Jurkat, Clone E6-1 (cell line): ENCODE measurements at places on chromosomes 2 and 18.

DNA sequence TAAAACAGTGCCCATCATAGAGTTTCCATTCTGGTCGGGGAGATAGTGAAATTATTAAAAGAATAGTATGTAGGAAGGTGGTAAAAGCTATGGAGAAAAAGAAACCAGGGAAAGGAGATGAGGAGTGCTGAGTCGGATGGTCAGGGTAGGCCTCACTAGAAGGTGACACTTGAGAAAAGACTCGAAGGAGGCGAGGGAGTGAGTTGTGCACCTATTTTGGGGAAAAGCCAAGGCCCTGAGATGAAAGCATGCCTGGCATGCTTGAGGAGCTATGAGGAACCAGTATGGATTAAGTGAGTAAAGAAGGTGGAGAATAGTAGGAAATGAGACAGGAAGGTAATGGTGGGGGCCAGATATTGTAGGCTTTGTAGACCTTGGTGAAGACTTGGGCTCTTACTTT is 7.3 kb upstream of the TTLL4 start:
- DNase-seq: no peak

DNA sequence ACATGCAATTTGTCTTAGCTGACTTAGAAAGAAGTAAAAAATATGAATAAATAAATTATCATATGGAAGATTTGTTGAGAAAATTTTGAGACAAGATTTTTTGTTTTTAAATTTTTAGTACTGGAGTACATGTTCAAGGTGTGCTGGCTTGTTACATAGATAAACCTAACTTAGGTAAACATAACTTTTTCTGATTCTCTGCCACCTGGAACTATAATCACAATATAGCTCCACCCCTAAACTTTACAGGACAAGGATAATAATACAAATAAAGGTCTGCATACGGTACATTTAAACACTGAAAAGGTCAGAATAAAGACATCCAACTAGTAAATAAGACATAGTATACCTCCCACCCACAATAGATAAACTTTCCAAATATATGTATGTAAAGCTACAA is 330.5 kb downstream of the LRRTM4 start:
- no peak for DNase-seq

DNA sequence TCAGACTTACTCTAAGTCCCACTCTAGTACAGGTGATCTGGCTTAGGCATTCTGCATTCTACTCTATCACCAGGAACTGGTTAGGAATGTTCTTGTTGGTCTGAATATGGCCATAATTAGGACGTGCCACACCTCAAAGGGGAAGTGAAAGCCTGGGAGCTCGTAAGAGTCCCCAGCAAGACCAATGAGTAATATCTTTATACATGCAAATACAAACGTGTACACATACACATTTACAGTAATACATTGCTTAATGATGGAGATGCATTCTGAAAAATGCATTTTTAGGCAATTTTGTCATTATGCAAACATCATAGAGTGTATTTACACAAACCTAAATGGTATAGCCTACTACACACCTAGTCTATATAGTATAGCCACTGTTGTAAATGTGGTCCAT is 19.5 kb upstream of the ERCC3 start:
- no peak for DNase-seq

DNA sequence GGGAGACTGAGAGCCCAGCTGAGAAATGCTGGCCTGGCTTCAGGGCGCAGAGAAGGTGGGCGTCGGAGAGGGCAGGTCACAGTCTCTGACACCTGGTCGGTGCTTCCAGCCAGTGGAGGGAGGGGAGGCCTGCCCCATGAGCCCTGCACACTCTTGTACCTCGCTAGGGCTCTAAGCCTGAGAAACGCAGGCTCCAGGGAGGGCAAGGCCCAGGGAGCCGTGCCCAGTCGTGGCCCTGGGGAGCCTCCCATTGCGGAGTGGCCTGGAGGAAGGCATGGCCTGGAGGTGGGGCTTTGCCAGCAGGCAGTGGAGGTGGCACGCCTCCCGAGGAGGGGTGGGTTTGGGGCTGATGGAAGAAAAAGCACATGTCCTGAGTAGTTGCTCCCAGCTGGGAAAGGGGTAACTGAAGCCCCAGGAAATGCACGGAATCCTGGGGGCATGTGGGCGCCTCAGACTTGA is 39.0 kb downstream of the MTERF4 start:
- no peak for DNase-seq

GRCh38 chr18:43507842-43508481 is 230.7 kb upstream of the SYT4 start:
- no peak for DNase-seq

DNA sequence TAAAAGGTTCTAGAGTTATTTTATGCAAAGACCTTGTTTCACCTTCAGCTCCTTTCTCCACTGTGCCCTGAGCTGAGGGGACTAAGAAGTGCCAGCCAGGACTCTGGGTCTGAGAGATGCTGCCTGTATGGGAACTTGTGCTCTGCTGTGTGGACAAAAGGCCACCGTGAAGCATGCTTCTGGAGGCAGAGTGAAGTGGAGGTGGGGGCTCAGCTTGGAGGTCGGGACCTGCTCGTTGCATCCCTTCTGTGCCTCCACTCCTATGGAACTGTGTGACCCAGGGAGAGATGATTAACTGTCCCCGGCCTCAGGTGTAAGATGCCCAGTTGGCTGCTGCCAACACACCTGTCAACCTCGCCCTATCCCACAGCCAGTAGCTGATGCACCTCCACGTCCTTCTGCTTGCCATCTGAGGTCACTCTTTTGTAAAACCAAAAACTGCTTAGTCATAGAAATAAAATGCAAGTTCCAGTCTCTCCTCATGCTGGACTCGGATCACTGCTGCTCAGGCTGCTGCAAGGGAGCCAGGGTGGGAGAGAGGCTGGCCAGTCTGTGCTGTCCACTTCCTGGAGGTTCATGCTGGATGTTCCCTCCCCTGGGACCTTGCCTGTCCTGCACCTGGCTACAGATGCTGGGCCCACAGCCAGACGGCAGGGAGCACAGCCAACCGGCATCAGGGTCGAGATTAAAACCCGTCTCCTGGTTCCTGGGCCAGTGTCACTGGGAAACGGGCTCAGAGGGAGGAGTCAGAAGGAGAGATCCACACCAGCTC is 113.2 kb downstream of the ACKR3 start:
- no peak for DNase-seq

DNA sequence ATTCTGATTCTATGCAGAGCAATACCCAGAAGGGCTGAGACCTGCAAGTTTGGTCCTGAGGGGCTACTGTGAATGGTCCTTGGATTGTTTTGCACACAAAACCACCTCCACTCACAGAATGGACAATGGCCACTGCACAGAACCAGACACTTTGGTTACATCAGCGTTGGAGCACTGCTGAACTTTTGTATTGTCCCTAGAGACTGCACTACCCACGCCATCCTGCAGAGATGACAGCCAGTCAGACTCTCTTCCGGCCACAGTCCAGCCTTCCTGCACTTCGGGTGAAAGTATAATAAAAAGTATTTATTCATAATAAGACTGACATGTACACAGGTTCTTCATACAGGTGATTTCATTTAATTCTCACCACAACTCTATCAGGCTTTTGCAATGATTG is 35.7 kb downstream of the CELF4 start:
- DNase-seq: no peak

DNA sequence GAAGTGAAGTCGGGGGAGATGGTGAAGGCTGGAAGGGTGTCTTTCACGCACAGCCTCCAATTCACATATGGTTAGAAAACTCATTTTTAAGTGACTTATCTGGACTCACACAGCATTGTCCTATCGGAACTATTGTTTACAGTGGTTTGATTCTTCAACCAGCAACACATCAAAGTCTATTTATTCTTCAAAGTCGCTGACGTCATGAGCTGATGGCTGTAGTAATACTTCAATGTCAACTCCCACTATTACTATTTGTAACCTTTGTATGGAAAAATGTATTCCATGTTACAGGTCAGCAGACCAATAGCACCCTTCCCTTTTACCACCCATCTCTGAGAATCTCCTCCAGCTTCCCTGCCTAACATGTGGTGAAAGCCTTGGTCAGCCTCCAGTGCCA is 47.8 kb upstream of the TMEM163 start:
- no peak for DNase-seq

DNA sequence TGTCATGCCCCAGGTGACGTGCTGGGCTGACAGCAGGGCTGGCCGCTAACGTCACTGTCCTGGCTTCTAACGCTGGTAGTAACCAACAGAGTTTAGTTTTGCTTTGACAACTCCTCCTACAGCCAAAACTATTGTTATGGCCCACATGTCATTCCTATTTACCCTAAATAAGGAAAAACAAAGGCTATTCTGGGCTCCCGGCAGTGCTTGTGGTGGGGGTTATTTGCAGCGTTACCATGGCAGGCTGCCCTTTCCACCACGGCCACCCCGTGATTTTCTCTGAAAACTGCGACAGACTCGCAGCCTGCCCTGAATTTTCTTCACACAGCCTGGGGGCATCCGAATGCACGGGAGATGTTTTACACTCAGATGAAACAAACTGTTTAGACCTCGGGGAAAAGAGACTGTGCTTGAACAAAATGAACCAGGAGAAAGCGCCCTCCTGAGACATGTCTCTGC is 115.2 kb downstream of the FAM210A start:
- DNase-seq: no peak

DNA sequence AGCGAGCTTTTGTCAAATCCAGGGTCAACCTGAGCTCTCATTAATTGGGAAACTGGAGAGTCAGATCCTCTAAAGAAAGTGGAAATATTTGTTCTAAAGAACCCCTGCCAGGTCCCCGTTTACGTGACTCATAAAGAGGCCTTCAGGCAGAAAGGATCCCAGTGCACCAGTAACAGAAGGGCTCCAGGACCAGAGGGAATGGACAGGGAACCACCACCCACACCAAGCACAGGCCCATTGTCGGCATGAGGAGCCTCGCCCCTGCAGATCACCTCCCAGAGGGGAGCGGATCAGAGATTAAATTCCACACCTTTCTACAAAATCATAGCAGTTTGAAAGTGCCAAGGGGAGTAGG is 16.4 kb upstream of the C1QL2 start:
- no peak for DNase-seq

GRCh38 chr2:42770288-42771131 is 6.6 kb upstream of the OXER1 start:
- peak; percentile 20 for DNase-seq

- no peak for DNase-seq
Observed at GRCh38 chr2:216918088-216918680, 58.3 kb upstream of the TNP1 start.

- DNase-seq: no peak
Observed at GRCh38 chr2:239109928-239110545, 262.2 kb downstream of the TWIST2 start.

DNA sequence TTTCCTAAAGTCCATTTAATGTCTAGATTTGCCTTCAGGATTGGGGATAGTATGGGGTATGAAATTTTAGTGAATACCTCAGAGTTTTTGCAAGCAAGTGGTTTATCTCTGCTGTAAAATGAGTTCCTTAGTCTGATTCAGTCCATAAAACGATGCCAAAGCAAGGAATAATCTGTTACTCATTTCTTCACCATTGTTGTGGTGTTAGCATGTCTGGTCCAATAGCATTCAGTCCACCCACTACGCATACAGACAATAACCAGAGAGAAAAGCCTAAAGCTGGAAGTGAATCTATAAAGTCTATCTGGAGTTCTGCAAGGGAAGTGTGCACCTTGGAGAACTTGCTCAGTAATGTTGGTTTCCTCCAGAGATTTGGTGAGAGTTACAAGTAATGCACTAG is 12.9 kb upstream of the DPP4 start:
- no peak for DNase-seq

- peak; percentile 36 for DNase-seq
Observed at GRCh38 chr2:128287780-128288735, 30.6 kb downstream of the HS6ST1 start.

DNA sequence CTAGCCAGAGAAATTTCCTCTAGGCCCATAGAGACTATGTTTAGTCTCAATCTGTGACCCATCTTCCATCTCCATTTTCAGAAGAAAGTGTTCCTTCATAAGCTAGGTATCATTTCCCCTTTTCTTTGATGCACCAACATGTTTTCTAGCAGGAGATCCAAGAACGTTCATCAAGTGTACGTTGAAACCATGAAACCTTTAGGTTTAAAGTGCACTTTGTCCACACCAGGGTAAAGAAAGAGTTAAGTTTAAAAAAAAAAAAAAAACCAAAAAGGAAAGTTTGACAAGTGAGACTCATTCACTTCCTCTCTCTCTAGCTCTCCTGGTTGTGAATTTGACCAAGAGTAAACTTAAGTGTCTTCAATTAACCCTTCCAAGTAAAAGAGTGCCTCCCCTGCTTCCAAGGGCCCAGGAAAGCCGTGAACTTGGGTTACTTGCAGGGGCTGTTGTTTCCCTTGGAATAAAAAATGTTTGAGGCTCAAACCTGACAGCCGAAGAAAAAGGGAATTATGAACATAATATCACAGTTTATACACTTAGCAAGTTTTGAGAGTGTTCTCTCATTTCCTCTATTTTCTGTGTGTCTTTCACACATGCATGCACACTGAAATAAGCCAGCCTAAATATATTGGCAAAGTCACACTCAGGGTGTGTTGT is 56.7 kb downstream of the LBH start:
- no peak for DNase-seq

DNA sequence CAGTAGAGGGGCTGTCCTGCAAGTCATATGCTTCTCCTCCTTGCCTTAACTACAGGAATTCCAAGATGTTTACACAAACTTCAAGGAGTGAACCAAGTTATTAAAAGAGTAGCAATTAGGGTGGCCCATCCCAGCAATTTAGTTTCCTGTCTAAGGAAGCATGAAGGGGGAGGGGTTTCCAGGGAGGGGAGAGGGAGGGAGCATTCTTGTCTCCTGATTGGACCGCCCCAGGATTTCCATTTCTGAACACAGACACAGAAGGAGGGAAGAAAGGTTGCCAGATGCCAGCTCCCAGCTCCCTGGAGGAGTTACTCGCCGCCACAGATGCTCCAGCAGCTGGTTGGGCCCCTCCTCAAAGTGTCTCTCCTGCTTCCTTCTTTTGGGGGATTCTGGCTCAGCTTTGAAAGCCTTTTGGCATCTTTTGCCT is 107.6 kb downstream of the TRIB2 start:
- no peak for DNase-seq

- no peak for DNase-seq
Observed at GRCh38 chr18:78682716-78683115, 296.9 kb upstream of the SALL3 start.

DNA sequence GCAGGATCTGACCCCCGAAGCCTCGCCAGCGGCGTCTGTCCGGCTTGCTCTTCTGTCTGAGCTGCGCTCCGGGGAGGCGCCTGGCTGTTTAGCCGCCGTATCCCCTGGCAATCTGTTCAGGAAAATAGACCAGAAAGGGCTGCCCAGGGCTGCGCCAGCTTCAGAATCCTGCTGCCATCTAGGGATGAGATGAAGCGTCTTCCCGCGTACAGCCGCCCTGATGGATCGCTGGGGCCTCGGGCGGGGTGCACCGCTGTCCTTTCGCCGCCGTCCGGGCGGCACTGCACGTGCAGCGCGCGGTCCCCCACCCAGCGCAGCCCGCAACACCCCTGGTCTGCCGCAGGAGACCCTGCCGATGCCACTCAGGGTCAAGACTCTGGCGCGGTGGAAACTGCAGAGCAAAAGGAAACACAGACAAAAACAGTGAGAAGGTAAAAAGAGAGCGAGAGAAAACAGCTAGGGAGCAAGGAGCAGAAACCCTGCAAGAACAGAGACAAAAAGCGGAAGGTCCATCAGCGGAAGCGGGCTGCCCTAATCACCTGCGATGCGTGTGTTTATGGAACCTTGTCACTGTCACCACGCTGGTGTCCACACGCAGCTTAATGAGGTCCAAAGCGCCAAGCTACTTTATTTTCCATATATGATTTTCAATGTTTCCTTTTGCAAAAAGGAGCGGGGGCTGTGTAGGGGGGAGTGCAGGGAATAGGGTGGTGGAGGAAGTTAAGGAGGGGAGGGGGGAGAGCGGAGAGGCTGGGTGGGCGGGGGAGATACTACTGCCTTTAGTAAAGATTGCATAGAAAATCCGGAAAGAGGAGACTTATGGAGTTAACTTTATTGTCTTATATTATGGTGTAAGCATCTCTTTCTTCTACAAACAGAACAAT is 2113.3 kb upstream of the PIK3C3 start:
- DNase-seq: no peak
